ENCODE measurements at places on chromosomes 7 and 10. TPM values are rescaled to one million over a fixed set of nuclear protein-coding genes. Genes with fewer than 3 reads are reported as not detected.

GRCh38 chr7:124843336-124843735 is 77.7 kb upstream of the GPR37 start:
- no peak for DNase-seq

- DNase-seq: peak; percentile 33
Measured at GRCh38 chr7:45153233-45153632, 4.4 kb upstream of the RAMP3 start.

The SRRM3 gene
- 5.1 TPM for total RNA-seq

The KIF5B gene
- 90.8 TPM for total RNA-seq

DNA sequence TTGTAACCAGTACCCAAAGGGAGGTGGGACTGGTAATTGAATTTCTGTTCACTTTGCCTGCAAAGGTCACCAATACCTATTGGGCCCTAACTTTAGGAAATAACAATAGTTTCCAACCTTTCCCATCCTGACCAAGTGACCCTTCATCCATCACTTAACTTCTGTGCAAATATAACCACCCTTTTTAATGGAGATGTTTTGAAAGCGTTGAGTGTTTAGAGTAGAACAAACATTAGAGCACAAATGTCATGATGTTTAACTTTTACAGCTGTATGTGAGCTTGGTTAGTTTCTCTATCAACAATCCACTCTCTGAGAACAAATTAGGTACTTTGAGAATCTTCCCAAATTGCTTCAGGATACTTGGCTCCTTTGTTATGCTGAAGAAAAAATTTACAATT is 66.4 kb downstream of the MET start:
- DNase-seq: no peak

The PLOD3 gene
- total RNA-seq: 59.0 TPM

The UTF1 gene
- not detected for total RNA-seq

The NANOS1 gene
- 1.7 TPM for total RNA-seq

DNA sequence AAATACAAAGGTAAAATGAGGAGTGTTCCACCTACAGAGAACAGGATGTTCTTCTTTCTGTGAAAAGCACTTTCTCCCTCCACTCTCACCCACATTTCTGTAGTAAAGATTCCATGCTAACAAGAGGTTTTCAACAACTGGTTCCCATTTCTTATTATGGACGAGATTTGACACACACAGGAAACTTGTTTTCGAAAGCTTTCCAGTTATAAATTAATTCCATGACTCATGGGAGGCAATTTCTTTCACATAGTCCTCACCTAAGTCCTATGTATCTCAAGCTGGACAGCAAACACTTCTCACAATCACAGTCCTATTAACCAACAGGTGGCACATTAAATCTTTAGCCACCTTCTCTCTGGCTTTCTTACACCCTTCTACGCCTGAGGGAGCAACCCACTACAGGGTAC is 24.5 kb downstream of the RAPGEF5 start:
- no peak for DNase-seq

GRCh38 chr10:122186816-122187810 is 84.0 kb upstream of the BTBD16 start:
- no peak for DNase-seq

The STEAP2 gene
- 4.0 TPM for total RNA-seq

DNA sequence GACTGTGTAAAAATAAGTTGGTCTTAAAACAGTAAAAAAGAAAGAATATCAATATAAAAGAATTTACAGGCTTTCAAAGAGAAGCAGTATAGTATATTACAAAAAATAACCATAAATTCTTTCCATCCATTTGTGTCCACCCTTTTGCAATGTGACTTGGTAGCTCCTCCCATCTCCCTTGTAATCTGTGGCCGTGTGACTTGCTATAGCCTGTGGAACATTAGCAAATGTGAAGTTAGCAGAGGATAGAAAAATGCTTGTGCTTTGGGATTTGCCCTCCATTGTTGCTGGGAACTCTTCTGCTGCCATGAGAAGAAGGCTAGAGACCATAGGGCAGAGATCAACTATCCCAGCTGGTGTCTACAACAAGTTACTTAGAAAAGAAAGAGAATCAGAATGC is 30.2 kb downstream of the KLHL7 start:
- no peak for DNase-seq

DNA sequence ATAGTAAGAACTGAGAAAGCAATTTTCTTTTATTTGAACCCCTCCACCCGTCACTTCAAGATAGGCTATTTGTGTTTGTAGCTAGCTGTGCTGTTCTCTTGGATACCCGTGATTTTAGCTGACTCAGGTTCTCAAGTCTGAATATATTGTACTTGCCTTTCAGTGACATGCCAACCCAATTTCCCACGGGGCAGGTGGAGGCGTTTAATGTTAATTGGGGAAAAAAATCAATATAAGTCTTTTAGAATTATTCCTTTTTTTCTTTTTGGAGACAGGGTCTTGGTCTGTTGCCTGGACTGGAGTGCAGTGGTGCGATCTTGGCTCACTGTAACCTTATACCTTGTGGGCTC is 36.4 kb downstream of the ZRANB1 start:
- no peak for DNase-seq

DNA sequence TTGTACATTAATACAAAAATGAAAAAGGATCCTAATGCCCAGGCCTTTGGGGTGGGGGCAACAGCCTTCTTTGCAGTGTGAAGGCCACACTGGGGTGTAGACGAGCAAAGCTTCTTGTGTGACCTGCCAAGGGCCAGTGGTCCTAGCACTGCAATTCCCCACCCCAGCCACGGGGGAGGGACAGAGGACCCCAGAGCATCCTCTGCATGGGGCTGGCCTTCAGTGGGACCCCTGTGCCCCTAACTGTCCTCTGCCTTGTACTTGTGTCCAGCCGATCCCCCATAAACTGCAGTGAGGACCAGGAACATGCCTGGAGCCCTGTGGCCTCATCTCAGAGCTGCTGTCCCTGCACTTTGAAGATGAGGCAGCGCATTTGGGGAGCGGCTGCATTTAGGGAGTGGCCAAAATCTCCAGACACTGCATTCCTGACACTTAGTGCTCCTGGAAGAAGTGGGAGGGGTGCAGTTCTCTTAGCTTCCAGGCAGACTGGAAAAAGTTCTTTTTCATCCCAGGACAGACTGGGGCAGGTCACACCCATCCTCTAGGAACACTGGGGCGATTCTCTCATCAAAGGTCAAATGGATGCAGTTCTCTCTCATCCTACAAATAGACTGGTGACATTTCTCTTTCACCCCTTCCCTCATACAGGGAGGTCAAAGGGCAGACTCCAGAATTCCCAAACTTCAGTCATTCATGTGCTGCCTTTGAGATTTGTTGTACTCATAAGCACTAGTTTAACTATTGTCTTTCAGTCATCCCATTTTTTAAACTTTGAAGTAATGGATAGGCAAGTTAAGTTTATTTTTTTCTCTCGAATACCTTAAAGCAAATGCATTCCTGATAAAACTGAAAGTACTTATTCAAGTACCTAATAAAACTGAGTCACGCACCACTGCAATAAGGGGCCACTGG is 922 bp upstream of the MYO1G start:
- DNase-seq: peak; percentile 47

The FAM149B1 gene
- 29.1 TPM for total RNA-seq

DNA sequence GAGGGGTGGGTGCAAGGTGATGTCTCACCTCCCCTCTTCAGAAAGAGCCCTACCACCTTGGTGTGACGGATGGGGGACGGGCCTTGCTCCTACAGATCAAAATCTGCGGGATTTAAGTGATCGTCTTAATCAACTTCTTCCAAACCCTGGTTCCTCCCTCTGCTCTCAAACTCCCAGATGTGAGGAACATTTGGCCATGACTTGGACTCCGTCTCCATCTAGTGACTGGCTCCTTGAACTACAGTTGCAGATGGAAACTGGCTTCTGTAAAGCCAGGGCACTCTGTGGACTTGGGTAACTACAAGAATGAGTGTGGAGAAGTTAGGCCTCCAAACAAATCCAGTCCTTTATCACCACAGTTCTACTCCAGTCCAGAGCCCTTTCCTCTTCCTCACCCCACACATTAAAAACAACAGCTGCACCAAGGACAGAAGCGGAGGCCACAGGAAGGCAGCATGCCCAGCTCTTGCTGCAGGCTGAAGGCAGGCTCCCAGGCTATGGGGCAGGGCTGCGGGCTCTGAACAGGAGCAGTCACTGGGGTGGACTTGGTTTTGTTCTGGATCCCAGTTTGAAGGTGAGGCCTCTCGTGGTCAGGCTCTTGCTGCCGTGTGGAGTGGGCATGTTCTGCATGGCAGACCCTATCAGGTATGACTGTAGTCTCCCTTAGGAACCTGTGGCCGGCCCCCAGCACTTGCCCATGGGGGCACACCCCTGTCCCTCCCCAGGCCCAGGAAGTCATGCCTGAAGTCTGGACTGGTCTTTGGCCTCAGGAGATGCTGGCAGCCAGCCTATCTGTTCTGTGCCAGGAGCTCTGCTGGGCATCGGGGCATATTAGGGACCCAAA is 79.4 kb downstream of the VWC2 start:
- DNase-seq: peak; percentile 89

DNA sequence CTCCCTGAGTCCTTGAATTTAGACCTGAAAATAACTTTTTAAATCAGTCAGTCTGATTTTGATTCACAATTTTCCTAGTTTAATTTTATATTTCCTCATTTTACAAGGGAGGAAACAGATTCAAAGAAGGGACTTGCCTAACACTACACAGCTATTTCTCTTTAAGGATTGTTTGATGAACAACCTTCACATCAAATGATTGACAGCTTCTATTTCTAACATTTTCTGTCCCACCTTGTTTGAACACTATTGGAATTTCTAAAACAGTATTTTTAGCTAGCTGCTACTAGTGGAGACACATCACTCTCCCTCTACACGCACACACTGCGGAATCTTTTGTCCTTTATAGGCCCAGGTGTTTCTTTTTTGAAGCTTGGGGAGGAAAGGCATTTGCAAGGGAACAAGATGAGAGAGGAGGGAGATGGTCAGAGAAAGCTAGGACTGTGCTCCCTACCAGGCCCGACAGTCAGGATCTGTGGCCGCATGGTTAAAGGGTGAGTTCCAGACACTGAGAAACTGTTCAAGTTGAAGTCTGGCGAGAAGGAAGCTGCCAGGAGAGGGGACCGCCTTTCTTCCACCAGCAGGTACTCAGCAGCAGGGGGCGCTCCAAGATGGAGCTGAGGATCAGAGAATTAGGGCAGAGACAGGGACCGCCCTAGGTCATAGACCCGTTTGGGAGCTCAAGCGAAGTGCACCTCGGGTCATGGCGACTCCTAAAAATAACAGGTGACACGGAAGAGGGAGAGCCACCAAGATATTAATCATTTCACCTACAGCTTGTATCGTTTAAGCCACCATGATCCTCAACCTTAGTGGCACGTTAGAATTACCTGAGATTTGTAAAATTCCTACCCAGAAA is 49.7 kb downstream of the DNAJC12 start:
- peak; percentile 97 for DNase-seq

DNA sequence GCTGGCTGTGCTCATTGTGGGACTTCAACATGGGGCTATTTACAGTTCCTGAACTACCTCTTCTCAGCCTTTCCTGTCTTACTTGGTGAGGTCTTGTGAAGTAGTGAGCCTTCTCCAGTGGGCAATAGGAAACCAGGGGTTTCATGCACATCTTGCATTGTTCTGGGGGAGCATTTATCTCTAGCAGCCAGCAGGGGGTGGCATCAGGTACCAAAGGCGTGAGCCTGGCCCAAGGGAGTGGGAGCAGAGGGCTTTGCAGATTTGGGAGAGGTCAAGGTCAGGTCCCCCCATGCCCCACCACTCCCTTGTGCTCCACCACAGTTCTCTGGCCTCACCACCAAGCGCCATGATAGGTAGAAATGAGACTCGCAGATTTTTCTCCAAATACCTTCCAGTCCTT is 85.4 kb upstream of the NPTX2 start:
- DNase-seq: no peak

DNA sequence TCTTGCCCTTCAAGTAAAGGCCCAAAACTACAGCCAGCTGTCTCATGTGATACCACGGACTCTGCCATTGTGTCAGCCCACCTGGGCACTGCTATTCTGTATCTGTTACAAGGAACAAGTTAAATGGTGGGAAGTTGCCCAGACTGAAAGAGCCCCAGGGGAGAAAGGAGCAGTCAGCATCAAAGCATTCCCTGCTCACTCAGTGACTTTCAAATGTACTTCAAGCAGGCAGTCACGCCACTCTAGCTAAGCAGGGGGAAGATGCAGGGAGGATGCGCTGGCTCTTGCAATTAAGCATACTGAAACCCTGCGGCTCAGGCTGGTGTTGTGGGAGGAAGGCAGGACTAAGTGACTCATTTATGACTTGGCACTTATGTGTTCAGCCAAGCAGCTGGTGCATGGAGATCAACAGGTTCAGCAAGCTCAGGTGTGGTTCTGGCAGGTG is 1249.6 kb downstream of the TYW1 start:
- DNase-seq: peak; percentile 88

GRCh38 chr7:158284617-158285382 is 302.8 kb downstream of the PTPRN2 start:
- peak; percentile 13 for DNase-seq

DNA sequence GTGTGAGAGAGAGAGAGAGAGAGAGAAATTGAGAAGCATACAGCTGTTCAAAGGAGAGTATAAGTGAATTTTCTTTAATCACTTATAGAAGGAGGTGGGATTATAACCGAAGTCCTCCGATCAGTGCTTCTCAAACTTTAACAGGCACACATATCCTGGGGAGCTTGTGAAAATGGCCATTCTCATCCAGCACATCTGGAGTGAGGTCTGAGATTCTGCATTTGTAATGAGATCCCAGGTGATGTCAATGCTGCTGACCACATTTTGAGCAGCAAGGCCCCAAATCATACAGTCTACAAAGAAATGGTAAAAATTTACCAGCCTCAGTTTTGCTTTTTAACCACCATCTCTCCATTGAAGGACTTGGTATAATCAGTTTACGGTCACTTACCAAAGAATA is 219.0 kb downstream of the PTEN start:
- no peak for DNase-seq

The OR2A12 gene
- total RNA-seq: not detected

DNA sequence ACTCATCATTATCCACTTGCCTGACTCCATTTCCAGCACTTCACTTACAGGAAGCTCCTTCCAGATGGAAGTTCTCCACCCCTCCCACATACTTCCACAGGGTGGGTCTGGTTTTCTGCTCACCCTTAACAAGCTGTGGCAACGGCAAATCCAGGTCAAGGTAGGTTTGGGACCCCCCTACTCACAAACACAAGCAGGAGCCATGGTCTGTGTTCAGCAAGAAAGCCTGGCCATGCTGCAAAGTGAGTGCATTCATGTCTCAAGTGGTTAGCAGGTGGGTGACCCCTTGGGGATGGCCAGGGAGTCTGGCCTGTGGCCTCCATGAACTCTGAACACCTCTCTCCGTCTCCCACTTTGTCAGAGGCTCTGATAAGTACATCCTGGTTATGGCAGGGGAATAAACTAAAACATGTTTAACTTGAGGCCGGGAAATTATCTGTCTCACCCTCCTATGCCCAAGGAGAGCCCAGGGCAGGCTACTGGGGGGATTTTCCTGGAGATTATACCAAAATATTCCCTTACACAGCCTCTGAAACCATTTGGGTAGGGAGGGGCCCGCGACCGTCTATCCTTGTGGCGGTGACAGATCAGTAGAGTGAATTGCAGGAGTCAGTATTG is 844 bp downstream of the XPNPEP1 start:
- DNase-seq: no peak

GRCh38 chr7:69932034-69932628 is 333.9 kb downstream of the AUTS2 start:
- DNase-seq: peak; percentile 66

The PLPP4 gene
- total RNA-seq: 14.4 TPM

GRCh38 chr7:4279216-4279615 is 402.9 kb upstream of the FOXK1 start:
- DNase-seq: no peak

The AOAH gene
- 0.80 TPM for total RNA-seq

All from endodermal cell (in vitro differentiated cells).